Activated T-helper 2 cell treated with anti-CD3 and anti-CD28 coated beads, Interferon-gamma antibody, Interleukin-2, Interleukin-4, amounts not matched to agents 10 μg/mL and 5 μg/mL and 100 μg/mL, durations not matched to agents 14 hours and 24 hours and 36 hours (primary cell): ENCODE measurements at places on chromosomes 3 and 15. TPM values are rescaled to one million over a fixed set of nuclear protein-coding genes. Genes with fewer than 3 reads are reported as not detected.

CYP8B1 gene
- not detected in 2 replicates for total RNA-seq

EIF4A2 gene
- total RNA-seq: 445 and 450 TPM in 2 replicates

ROPN1 gene
- not detected in 2 replicates for total RNA-seq

SAMMSON gene
- not detected in 2 replicates for total RNA-seq

KCNH8 gene
- total RNA-seq: not detected in 2 replicates
